ENCODE measurements at places on chromosomes 11 and 22. TPM values are rescaled to one million over a fixed set of nuclear protein-coding genes. Genes with fewer than 3 reads are reported as not detected.
A peak's percentile ranks its signal among the peaks of the same experiment; 100 is the strongest.

The SHANK3 gene
- total RNA-seq: not detected

The TRIM29 gene
- total RNA-seq: not detected

The KCNE3 gene
- total RNA-seq: not detected

DNA sequence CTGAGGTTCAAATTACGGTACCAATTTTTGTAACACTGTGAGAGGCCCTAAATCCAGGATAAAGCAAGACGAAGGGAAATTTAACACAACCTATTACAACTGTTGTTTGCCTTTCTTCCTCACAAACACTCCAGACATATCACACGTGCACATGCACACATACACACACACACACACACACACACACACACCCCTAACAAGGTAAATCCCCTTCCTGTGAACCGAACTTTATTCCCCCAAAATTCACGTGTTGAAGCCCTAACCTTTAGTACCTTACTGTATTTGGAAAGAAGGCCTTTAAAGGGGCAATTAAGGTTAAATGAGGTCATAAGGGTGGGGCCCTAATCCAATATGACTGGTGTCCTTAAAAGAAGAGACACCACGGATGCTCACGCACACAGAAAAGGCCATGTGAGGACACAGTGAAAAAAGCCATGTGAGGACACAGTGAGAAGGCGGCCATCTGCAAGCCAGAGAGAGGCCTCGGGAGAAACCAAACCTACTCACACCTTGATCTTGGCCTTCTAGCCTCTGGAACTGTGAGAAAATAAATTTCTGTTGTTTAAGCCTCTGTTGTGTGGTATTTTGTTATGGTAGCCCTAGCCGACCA is 1.8 kb downstream of the SERGEF start:
- H3K36me3 ChIP-seq: peaks cover 5% of the 10 kb centered on the region
- no peaks in the 10 kb centered on the region for H3K27me3 ChIP-seq
- H3K27ac ChIP-seq: no peak overlapping the region
- no peak overlapping the region for H3K4me3 ChIP-seq
- DNase-seq: no peak

- H3K27ac ChIP-seq: peak within 1 kb of the TSS; percentile 72
- H3K4me3 ChIP-seq: peak within 1 kb of the TSS; percentile 97
- peak; percentile 85 for DNase-seq
- H3K36me3 ChIP-seq: peaks cover 18% of the 10 kb centered on the region
Measured at GRCh38 chr11:64810271-64810890, at the start of gene MEN1. TSS of gene MEN1 (minus strand) at chr11:64810551. CDS start at chr11:64810109, 442 bp downstream.

All from activated CD4-positive, alpha-beta memory T cell treated with anti-CD3 and anti-CD28 coated beads, Interleukin-2, amount 10 ng/mL, durations not matched to agents 7 days and 5 days (primary cell).